Suprapubic skin (tissue), 4 donors: ENCODE measurements at places on chromosomes 7 and 10. TPM values are rescaled to one million over a fixed set of nuclear protein-coding genes. Genes with fewer than 3 reads are reported as not detected.

- H3K4me1 ChIP-seq = peaks cover 8% of the 10 kb centered on the region
- no peak overlapping the region for H3K27ac ChIP-seq
- H3K36me3 ChIP-seq = peaks cover 33% of the 10 kb centered on the region
- H3K27me3 ChIP-seq = no peaks in the 10 kb centered on the region
- DNase-seq = no peak
Observed at GRCh38 chr10:29681676-29682448, 47.1 kb upstream of the SVIL start.

DNA sequence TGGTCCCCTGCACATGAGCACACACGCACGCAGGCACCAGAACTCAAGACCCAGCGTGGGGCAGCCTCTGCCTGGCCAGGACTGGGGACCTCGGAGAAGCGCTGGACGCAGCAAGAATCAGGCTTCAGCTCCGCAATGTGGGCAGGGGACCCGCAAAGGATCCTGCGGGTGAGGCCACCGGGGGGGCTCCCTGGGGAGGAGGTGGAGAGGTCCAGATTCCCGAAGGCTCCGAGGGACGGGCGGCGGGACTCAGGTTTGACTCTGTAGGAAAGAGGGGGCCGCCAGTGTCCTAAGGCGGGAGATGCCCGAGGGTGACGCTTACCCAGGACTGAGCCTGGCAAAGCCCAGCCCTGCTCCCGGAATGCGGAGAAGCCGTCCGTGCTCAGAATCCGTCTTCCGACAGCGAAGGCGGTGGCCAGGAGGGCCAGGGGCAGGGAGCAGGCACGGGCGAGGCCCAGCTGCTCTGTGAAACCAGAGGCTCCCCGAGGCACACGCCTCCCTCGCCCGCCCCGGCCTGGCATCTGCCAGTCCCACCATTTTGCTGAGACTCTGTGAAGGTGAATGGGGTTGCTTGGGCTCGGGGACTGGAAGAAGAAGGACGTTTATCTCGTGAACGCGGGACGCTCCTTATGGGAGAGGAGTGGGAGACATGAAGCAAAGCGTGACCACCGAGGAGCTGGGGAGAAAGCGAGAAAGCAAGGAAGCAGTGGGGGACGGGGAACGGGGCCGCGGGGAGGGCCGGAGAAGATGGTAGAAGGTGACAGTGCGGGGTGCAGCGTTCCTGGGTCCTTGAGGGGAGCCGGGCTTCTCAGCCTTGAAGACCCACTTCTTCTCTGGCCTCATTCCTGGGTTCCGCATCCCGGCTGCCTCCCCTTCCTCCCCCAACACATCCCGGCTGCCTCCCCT, 489.2 kb downstream of the PTPRN2 start:
- H3K27ac ChIP-seq = no peak overlapping the region
- no peaks in the 10 kb centered on the region for H3K4me1 ChIP-seq
- no peaks in the 10 kb centered on the region for H3K27me3 ChIP-seq

DNA sequence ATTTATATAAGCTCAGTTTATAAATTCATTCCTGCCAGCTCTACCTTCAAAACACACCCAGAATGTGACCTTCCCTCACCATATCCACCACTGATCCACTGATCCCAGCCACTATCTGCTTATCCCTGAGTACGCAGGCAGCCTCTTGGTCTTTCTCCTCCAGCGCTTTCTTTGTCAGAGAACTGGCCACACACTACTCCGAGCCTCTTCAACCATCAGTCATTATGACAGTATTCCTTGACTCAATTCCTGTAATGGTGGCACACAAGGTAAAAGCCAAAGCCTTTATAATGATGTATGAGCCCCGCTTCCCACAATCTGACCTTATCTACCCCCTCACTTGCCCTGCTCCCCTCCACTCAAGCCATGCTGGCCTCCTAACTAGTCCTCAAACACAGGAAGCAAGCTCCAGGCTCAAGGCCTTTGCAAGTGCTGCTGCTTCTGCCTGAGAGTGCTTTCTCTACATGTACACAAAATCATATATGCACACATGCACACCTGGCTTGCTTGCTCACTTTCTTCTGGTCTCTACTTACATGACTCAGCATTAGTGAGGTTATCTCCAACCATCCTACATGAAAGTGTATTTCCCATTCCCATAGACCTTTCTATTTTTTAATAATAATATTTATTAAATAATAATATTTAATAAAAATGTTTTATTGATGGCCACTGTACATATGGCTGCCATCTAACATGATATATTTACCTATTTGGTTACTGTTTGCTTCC, 150.4 kb upstream of the FEZF1 start:
- H3K36me3 ChIP-seq = no peaks in the 10 kb centered on the region
- no peaks in the 10 kb centered on the region for H3K4me1 ChIP-seq
- H3K4me3 ChIP-seq = no peak overlapping the region
- no peak overlapping the region for H3K27ac ChIP-seq

GRCh38 chr7:20454202-20454601, 123.5 kb downstream of the ITGB8 start:
- no peaks in the 10 kb centered on the region for H3K36me3 ChIP-seq
- no peak overlapping the region for H3K27ac ChIP-seq

- peaks cover 80% of the 10 kb centered on the region for H3K36me3 ChIP-seq
- H3K4me1 ChIP-seq = no peaks in the 10 kb centered on the region
- no peaks in the 10 kb centered on the region for H3K27me3 ChIP-seq
- H3K27ac ChIP-seq = no peak overlapping the region
- no peak for DNase-seq
- no peak overlapping the region for H3K4me3 ChIP-seq
Observed at GRCh38 chr7:157189405-157189804, 50.7 kb downstream of the UBE3C start.

- no peak overlapping the region for H3K27ac ChIP-seq
- H3K36me3 ChIP-seq = peaks cover 13% of the 10 kb centered on the region
- no peaks in the 10 kb centered on the region for H3K27me3 ChIP-seq
- H3K4me1 ChIP-seq = no peaks in the 10 kb centered on the region
- no peak overlapping the region for H3K4me3 ChIP-seq
Observed at GRCh38 chr10:18599392-18599791, 52.0 kb downstream of the NSUN6 start.

- H3K36me3 ChIP-seq = no peaks in the 10 kb centered on the region
- H3K27me3 ChIP-seq = no peaks in the 10 kb centered on the region
- peaks cover 35% of the 10 kb centered on the region for H3K4me1 ChIP-seq
- no peak for DNase-seq
Observed at GRCh38 chr7:66357087-66357486, 152.0 kb downstream of the TPST1 start.

GRCh38 chr10:122468926-122469781, 7.8 kb downstream of the HTRA1 start:
- H3K27ac ChIP-seq = peak overlapping the region; percentile 79
- no peaks in the 10 kb centered on the region for H3K27me3 ChIP-seq
- peaks cover 31% of the 10 kb centered on the region for H3K4me1 ChIP-seq

- H3K27ac ChIP-seq = no peak overlapping the region
- no peak for DNase-seq
- no peaks in the 10 kb centered on the region for H3K4me1 ChIP-seq
- H3K27me3 ChIP-seq = peaks cover 6% of the 10 kb centered on the region
- H3K36me3 ChIP-seq = no peaks in the 10 kb centered on the region
Observed at GRCh38 chr7:68187532-68187931, 1190.9 kb downstream of the TYW1 start.

DNA sequence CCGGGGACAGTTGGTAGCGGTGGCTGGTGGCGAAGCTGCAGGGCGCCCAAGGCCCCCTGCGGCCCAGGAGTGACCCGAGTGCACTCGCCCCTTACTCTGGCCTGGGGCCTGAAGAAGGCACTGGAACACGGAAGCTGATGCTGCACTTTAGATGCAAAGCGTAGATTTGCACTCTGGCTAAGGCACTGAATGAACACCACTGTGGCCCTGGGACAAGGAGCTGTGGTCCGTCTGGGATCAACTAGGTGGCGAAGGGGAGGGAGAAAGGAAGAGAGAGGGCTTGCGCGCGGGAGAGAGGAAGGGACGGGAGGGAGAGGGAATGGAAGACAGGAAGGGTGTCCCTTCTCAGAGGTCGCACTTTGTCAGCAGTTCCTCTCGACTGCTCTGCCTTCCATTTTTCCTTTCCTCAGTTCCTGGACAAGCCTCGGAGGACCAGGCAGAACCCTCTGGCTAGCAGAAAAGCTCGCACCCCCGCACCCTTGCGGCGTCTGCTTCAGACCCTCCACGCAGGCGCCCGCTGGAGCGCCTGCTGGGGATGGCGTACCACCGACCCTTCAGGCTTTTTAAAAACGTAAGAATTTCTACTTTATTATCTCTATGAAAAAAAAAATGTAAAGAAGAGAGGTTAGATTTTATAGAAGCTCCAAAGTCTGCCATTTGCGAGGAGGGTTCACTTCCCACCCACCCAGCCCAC, 1.2 kb downstream of the FERD3L start:
- peaks cover 68% of the 10 kb centered on the region for H3K27me3 ChIP-seq
- no peak overlapping the region for H3K27ac ChIP-seq
- H3K36me3 ChIP-seq = no peaks in the 10 kb centered on the region
- H3K4me3 ChIP-seq = peak overlapping the region; percentile 30

DNA sequence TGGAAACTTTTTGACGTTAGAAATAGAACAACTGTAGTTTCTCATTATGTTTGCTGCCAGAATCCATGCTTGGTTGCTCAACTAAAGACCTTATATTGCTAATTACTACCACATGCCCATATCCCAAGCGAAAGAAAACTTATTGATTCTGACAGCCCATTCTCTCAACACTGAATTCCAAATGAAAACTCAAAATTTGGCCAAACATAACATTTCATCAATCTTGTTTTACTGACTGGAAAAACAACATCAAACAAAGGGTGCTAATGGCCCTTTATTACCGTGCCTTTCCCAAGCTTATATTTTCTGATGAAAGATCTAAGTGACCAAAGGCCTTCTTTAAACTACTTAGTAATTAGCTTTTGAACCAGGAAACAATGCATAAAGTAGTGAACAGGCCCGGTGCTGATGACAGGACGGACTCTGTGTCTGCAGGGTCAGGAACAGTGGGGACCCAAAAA, 531.8 kb downstream of the KCNMA1 start:
- H3K27ac ChIP-seq = peak overlapping the region; percentile 71
- no peak for DNase-seq
- no peak overlapping the region for H3K4me3 ChIP-seq
- no peaks in the 10 kb centered on the region for H3K36me3 ChIP-seq
- H3K4me1 ChIP-seq = peaks cover 24% of the 10 kb centered on the region
- no peaks in the 10 kb centered on the region for H3K27me3 ChIP-seq

DNA sequence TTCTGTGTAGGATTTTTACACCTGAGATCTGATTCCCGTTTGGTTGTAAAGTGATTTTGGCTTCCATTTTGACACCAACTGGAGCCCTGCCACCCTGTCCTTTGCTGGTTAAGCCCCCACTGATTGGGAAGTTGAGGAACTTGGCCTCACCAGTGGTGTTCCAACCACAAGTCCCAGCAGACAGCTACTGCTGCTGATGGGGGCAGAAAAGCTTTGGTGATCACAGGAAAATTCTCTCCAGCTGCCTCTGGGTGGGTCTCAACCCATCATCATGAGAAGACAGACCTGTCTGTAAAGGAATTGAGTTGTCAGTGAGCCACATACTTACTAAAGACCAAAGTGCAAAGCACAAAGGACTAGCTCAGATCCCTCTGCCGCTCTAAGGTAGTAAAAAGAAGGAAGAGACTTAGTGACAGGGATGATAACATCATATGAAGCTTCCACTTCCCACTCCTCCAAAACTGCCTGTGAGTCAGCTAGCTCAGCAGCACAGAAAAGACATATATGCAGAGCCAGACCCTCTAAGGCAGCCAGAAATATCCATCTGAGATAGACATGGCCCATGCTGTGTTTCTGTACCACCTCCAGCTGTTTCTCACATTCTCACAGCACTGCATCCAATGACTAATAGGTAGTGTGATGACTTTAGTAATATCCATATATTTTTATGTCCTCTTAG, 22.4 kb upstream of the LRRC17 start:
- no peak overlapping the region for H3K27ac ChIP-seq
- peaks cover 24% of the 10 kb centered on the region for H3K4me1 ChIP-seq
- no peak for DNase-seq
- H3K4me3 ChIP-seq = no peak overlapping the region
- H3K27me3 ChIP-seq = no peaks in the 10 kb centered on the region
- no peaks in the 10 kb centered on the region for H3K36me3 ChIP-seq

GRCh38 chr7:106767498-106768323, 97.4 kb upstream of the PIK3CG start:
- no peaks in the 10 kb centered on the region for H3K36me3 ChIP-seq
- no peak for DNase-seq
- no peak overlapping the region for H3K4me3 ChIP-seq
- no peaks in the 10 kb centered on the region for H3K27me3 ChIP-seq

- H3K4me1 ChIP-seq = no peaks in the 10 kb centered on the region
- H3K27me3 ChIP-seq = peaks cover 27% of the 10 kb centered on the region
- DNase-seq = no peak
- H3K4me3 ChIP-seq = no peak overlapping the region
Observed at GRCh38 chr7:3162289-3162688, 118.6 kb upstream of the CARD11 start.

DNA sequence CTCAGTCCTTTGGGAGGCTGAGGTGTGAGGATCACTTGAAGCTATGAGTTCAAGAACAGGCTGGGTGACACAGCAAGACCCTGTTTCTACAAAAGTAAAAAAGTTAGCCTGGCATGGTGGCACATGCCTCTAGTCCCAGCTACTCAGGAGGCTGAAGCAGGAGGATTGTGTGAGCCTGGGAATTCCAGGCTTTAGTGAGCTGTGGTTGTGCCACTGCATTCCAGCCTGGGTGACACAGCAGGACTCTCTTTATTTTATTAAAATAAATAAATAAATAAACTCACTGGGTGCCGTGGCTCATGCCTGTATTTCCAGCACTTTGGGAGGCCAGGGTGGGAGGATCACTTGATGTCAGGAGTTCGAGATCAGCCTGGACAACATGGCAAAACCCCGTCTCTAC, 607.9 kb downstream of the CALN1 start:
- DNase-seq = no peak
- H3K36me3 ChIP-seq = no peaks in the 10 kb centered on the region
- no peaks in the 10 kb centered on the region for H3K4me1 ChIP-seq
- H3K4me3 ChIP-seq = no peak overlapping the region
- H3K27me3 ChIP-seq = no peaks in the 10 kb centered on the region
- H3K27ac ChIP-seq = no peak overlapping the region

DNA sequence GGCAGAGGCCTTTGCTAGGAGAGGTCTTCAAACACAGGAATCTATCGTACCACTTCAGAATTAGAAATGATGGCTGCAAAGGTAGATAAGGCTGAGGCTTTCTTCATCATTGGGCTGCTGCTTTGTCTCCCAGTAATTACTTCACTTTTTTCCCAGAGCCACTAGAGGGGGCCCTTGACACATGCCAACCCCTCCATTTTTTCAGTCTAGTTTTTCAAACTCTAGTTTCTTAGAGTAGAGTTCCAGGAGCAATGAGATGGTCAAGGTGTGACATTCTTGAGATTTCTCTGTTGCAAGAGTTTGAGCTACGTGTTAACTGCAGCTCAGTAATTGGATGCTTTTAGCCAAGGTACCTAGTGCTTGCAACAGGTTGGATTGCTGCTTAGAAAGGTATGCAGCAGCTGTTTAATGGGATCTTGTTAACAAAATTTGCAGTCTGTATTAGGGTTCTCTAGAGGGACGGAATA, 33.8 kb upstream of the RBM20 start:
- H3K4me3 ChIP-seq = no peak overlapping the region
- H3K27me3 ChIP-seq = no peaks in the 10 kb centered on the region
- no peak overlapping the region for H3K27ac ChIP-seq
- no peak for DNase-seq

- DNase-seq = no peak
- no peak overlapping the region for H3K4me3 ChIP-seq
- H3K36me3 ChIP-seq = no peaks in the 10 kb centered on the region
- H3K4me1 ChIP-seq = peaks cover 3% of the 10 kb centered on the region
Observed at GRCh38 chr10:49163741-49164140, 24.4 kb downstream of the TMEM273 start.

The EIF5AL1 gene
- total RNA-seq = 0.52 TPM

The PCLO gene
- total RNA-seq = 6.1 TPM

The NYAP1 gene
- 0.72 TPM for total RNA-seq

The HABP2 gene
- not detected for total RNA-seq

The FBH1 gene
- 102 TPM for total RNA-seq

The NEUROG3 gene
- not detected for total RNA-seq

The ZNF727 gene
- 2.8 TPM for total RNA-seq

The NRCAM gene
- total RNA-seq = 2.5 TPM

The AGBL3 gene
- total RNA-seq = 2.4 TPM

The NEURL1 gene
- not detected for total RNA-seq

The CDHR1 gene
- total RNA-seq = 160 TPM

The BICC1 gene
- total RNA-seq = 6.9 TPM
